ENCODE measurements at places on chromosomes 4 and X. TPM values are rescaled to one million over a fixed set of nuclear protein-coding genes. Genes with fewer than 3 reads are reported as not detected.

Gene VSIG4
- total RNA-seq = 40.8 TPM

Gene UGT2B17
- not detected for total RNA-seq

Gene MAB21L2
- total RNA-seq = not detected

Gene PCDH11X
- 0.97 TPM for total RNA-seq

Gene SPON2
- 33.8 TPM for total RNA-seq

Gene IL1RAPL1
- not detected for total RNA-seq

Gene CT45A6
- not detected for total RNA-seq

Gene FAM9B
- not detected for total RNA-seq

Gene PFKFB1
- total RNA-seq = not detected

Gene DOCK11
- total RNA-seq = 4.6 TPM

Gene SLC25A5
- total RNA-seq = 279 TPM

Gene NXF3
- total RNA-seq = 0.21 TPM

Gene PAGE2B
- not detected for total RNA-seq

Gene GAGE12F
- not detected for total RNA-seq

Gene MSL3
- total RNA-seq = 14.7 TPM

Gene NKX3-2
- not detected for total RNA-seq

Gene SPP1
- total RNA-seq = 12.0 TPM

Gene TMPRSS11B
- total RNA-seq = not detected

Gene GALNT7
- 12.9 TPM for total RNA-seq

Gene CXCL8
- total RNA-seq = not detected

Gene GPRIN3
- 3.3 TPM for total RNA-seq

Gene POF1B
- total RNA-seq = 625 TPM

Gene FRAS1
- 3.0 TPM for total RNA-seq

Gene ADH1C
- total RNA-seq = not detected

Gene MAP3K15
- total RNA-seq = not detected

Gene GYG2
- 1.5 TPM for total RNA-seq

Gene RAI2
- 10.9 TPM for total RNA-seq

Gene FDCSP
- total RNA-seq = not detected

Gene NUDT11
- total RNA-seq = 0.27 TPM

Gene IL15
- 0.42 TPM for total RNA-seq

Gene TRAM1L1
- total RNA-seq = 3.6 TPM

Gene FREM3
- not detected for total RNA-seq

Gene HTN3
- total RNA-seq = not detected

Gene TIGD2
- 4.0 TPM for total RNA-seq

Gene DCLK2
- 1.1 TPM for total RNA-seq

Gene MAGEB10
- total RNA-seq = not detected

Gene AREG
- 7.4 TPM for total RNA-seq

Gene BTK
- total RNA-seq = 1.5 TPM

Gene BEX5
- total RNA-seq = 6.4 TPM

Gene AMBN
- total RNA-seq = 0.68 TPM

Gene MSX1
- 4.9 TPM for total RNA-seq

Gene CLTRN
- 0.38 TPM for total RNA-seq

Gene RPS6KA6
- 3.7 TPM for total RNA-seq

Data from lower leg skin (tissue), 4 donors.